IPS DF 6.9 (cell line): ENCODE measurements at places on chromosomes 7 and 10.
A peak's percentile ranks its signal among the peaks of the same experiment; 100 is the strongest.

- no peak for DNase-seq
Observed at GRCh38 chr7:112071856-112072255, 134.3 kb downstream of the DOCK4 start.

DNA sequence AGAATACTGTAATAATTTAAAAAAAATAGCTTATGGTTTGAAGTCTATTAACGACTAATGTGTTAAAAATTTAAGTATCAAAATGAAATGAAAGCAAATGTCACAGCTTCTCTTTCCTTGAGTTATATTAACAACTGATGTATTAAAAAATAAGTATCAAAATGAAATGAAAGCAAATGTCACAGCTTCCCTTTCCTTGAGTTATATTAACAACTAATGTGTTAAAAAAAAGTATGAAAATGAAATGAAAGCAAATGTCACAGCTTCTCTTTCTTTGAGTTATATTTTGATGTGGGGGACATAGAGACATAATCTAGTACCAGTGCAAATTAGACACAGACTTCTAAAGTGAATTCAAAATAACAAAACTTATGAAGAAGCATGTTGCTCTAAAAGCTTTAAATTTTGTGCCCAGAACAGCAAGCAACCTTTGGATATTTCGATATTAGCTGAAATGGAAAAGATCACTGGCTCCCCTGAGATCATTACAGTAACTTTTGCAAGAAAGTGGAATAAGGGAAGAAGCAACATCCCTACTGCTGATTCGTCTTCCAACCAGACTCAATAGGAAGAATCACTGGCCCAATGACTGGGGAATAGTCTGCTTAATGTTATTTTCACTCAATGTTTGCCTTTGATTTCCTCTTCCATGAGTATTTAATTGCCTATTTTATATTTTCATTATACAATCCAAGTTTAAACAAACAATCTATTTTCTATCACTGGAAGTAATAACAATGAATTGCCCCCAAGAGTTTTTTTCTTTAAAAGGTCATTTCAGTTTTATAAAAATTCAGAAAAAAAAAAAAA is 8.0 kb downstream of the SKAP2 start:
- DNase-seq, result no peak

GRCh38 chr10:58856508-58857240 is 319.8 kb upstream of the PHYHIPL start:
- no peak for DNase-seq

- DNase-seq, result no peak
Observed at GRCh38 chr10:69317175-69317604, 38.9 kb downstream of the HK1 start.

DNA sequence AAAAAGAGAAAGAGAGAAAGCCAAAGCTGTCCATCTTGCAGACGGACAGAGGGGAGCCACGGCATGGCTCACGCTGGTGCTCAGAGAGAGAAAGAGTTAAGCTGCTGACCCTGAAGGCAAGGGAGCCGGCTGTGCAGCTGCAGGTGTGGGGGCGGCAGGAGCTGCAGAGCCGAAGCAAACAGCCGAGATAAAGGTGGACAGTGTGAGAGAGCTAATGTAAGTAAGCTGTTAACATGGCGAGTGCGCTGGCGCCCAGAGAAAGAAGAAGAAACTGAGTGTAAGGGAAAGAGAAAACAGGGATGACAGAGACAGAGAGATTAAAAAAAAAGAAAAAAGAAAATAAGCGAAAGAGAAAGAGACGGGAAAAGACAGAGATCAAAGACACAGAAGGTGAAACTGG is 18.2 kb downstream of the COL17A1 start:
- DNase-seq, result no peak

DNA sequence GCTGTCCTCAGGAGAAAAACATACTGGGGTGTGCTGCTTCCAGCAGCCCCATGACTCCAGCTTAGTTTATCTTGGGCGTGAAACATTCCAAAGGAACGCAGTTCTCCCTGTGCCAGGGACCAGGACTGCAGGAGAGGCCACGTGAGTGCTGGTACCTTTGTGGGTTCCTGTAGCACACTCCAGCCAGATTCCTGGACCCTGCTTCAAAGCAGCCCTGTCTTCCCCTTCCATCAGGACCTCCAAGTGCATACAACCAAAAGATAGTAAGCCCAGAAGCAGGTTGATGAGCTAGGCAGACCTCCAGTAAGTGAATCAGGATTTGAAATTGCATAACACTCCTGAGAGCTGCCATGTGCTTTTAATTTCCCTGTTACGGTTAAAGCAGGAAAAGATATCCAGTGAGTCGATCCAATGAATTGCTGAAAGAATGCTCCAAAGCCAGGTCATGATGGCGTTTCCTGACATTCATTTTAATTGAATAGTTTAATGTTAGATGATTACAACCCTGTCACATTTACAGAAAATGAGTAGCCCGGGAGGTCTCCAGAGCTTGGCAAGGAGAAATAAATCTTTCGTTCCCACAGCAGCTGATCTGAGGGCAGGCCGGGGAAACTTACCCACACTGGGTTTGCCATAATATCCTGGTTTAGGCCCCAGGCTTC is 38.9 kb upstream of the CPXM2 start:
- DNase-seq, result no peak

DNA sequence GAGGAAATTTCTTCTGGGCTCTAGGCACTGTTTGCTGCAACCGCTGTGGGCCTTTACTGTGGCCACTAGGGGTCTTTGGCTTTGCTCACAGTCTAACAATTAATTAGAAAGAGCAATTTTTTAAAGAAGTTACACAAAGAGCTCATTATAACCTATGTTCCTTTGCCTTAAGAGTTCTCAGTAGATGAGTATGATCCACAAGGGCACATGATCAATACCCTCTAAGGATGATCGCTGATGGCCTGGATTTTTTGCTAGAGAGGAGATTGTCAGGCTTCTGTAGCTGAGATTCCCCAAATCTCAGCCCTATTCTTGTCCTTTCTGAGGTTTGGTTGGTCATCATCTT is 80.8 kb upstream of the RHOBTB1 start:
- DNase-seq, result no peak

DNA sequence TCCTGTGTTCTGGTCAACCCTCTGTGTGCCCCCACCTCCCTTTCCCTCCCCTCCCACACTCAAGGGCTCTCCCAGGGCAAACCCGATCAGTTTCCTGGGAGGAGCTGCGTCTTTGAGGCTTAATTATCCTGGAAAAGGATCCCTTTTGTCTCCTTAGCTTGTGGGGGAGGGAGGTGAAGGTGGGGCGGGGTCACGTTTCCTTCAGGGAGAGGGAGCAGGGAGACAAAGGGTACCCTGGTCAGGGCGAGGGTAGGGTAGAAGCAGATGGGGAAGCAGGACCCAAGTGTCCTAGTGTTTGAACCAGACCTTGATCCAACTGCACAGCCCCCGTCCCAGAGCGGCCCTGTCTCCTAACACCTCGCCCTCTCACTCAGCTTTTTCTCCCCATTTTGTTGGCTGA is 90.1 kb downstream of the HIF1AN start:
- peak; percentile 33 for DNase-seq

- DNase-seq, result no peak
Observed at GRCh38 chr7:83782628-83783027, 133.7 kb upstream of the SEMA3E start.

GRCh38 chr7:94182066-94182465 is 177.9 kb upstream of the BET1 start:
- no peak for DNase-seq

- no peak for DNase-seq
Observed at GRCh38 chr7:133265821-133266220, 12.9 kb downstream of the EXOC4 start.

- DNase-seq, result no peak
Observed at GRCh38 chr10:100184840-100185239, 989 bp downstream of the ERLIN1 start.

- DNase-seq, result no peak
Observed at GRCh38 chr7:96747418-96747940, 37.8 kb upstream of the SEM1 start.

GRCh38 chr10:56537984-56538383 is 176.9 kb upstream of the ZWINT start:
- no peak for DNase-seq

- DNase-seq, result no peak
Observed at GRCh38 chr10:51659344-51659743, 40.1 kb downstream of the CSTF2T start.

- DNase-seq, result no peak
Observed at GRCh38 chr10:118017071-118017740, 29.5 kb downstream of the RAB11FIP2 start.

DNA sequence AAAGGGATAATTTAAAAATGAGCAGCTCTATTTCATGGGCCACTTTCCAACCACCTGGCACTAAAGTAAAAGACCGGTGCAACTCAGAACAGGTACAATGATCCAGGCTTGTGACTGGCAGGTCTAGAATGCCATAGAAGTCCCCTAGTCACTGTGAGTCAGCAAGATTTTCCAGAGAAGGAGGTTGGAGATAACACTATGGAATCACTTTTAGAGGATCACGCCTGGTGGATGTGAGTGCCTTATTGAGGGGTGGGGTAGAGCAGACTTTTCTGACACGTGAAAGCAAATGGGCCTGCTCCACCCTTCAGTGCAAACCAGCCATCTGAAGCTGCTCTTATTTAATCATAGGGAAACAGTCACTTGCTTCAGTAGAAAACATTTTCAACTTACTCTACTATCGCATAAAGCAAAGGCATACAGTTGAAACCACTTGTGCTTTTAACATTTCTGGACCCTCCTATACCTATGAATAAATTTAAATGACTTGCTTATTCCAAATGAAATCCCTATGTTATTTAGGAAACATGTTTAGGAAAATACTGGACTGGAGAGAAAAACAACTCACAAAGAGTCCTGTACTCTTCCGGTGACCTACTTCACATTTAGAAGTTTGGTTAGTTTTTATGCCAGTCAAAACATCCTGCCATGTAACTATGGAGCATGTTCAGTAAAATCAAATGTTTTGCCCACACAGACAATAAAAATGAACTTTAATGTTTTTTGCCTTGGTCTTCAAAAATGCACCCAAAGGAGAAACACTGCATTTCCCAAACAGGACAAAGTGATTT is 21.5 kb upstream of the AKR1C1 start:
- no peak for DNase-seq

DNA sequence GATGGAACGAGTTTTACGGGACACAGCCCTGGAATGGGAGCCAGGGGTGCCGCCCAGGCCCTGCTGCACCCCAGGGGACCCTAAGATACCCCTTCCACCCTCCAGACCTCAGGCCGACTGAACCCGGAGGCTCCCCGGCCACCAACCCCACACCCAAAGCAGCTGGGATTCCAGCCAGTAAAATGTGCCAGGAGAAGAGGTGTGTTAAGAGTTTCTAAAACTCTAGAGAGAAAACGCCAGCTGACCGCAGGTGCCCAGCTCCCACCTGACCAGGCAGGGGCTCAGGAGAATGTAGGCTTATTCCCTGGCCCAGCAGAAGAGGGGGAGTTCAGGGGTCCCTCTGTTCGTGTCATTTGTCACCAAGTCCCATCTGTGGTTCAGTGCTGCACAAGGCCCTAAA is 17.5 kb downstream of the NUDT1 start:
- no peak for DNase-seq

DNA sequence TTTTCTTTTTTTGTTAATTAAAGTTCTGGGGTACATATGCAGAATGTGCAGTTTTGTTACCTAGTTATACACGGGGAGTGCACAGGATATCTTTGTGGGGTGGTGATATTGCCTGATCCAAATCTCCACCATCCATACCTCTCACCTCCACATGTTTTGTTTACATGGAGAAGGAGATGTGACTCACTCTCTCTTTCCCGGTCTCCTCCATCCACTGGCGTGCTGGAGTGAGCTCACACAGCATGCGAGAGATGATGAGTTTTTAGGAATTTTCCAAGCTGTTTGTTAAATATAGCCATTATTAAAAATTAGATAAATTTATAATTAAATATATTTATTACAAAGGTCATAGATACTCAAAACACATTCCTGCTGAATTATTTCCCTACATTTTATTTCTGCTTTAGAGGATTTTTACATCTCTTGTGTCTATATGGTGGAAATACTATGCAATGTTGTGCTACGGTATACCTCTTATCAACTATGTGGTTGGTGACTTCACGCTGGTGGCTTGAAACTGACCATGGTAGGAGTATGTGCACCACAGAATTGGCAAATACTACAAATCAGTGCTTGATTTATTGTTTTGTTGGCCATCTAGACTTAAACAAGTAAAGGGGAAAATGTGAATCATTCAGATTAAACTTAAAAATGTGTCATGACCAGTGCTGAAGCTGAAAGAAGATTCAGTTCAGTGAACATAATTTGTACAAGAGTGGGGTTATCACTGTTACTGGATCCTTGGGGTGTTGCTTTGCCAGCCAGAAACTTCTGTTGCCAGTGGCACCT is 107.9 kb upstream of the FAM180A start:
- DNase-seq, result no peak

DNA sequence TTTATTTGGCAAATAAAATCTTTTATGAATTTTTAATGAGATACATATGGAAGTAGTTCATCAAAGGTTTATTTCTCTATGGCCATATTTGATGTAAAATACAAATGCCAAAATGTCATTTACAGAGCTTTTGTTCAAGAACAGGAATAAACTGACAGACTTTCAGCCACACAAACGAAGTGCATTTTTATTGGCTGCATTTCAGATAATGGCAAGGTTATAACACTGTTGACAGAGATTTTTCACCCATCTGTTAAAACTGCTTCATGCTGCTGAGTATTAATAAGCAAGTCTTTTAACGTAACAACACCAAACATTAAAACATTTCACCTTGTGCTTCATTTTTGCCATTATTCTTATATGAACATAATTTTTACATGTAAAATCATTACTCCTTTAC is 254.4 kb downstream of the ANKRD7 start:
- DNase-seq, result no peak

DNA sequence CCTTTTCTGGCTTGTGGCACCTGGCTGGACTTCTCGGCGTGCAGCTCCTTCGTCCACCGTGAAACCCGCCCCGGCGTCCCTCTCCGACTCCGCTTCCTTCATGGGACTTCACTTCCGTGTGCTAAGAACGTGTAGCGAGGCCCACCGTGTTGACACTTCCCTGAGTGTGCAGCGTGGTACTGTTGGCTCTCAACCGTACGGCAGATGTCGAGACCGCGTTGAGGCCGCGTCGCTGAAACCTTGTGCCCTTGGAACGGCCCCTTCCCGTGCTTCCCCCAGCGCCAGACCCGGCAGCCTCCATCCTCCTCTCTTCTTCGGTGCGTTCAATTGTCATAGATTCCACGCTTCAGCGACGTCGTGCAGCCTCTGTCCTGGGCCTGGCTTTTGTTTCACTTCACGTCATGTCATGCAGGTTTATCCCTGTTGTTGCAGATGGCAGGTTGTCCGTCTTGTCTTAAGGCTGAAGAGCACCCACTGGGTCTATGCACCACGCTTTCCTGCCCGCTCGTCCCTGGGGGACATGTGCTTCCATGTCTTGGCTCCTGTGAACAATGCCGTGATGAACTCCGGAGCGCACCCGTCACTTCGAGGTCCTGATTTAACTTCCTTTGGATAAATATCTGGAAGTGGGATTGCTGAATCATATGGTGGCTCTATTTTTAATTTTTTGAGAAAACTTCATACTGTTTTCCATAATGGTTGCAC is 465.3 kb downstream of the DNAJB6 start:
- DNase-seq, result no peak

DNA sequence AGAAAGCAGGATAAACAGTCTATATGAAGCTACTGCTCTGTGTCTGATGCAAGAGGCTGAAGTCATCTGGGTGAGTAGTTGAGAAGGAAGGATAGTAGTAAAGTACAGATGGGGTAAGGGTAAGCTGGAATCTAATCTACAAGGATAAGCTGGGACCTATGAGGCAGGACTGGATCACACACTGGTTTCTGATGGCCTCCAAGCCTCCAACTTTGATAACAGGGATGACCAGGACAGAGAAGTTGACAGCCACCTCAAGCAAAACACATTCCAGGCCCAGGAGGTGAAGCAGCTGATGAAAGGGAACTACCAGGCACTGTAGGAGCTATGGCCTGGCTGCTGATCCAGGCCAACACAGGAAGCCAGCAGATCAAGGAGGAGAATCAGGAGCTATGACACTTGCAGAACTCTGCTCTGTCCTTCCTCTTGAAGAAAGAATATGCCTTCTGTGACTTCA is 278.1 kb upstream of the TMEM229A start:
- DNase-seq, result no peak
